BJ (cell line): ENCODE measurements at places on chromosomes 5 and 9.

- DNase-seq, result no peak
Measured at GRCh38 chr9:99101271-99101670, 3.6 kb upstream of the TGFBR1 start.

- DNase-seq, result no peak
Measured at GRCh38 chr5:139246394-139246793, 47.1 kb upstream of the MATR3 start.

- DNase-seq, result peak; percentile 97
Measured at GRCh38 chr9:87713278-87713987, 12.5 kb upstream of the CTSL start.

- DNase-seq, result no peak
Measured at GRCh38 chr5:74951865-74952264, 85.7 kb upstream of the FAM169A start.
